CD4-positive, alpha-beta memory T cell (primary cell): ENCODE measurements at places on chromosomes 1 and 21. TPM values are rescaled to one million over a fixed set of nuclear protein-coding genes. Genes with fewer than 3 reads are reported as not detected.

Gene FABP3
- total RNA-seq: 1.2 TPM

Gene MAP1LC3C
- not detected for total RNA-seq

Gene SLAMF9
- not detected for total RNA-seq

GRCh38 chr1:232238009-232238408 lies 391.9 kb downstream of the SIPA1L2 start:
- no peak overlapping the region for H3K4me3 ChIP-seq
- no peaks in the 10 kb centered on the region for H3K36me3 ChIP-seq
- H3K4me1 ChIP-seq: no peaks in the 10 kb centered on the region
- no peak overlapping the region for H3K27ac ChIP-seq

- no peak overlapping the region for H3K27ac ChIP-seq
- H3K36me3 ChIP-seq: no peaks in the 10 kb centered on the region
- H3K27me3 ChIP-seq: no peaks in the 10 kb centered on the region
- no peaks in the 10 kb centered on the region for H3K4me1 ChIP-seq
Measured at GRCh38 chr1:168706391-168706992, 22.5 kb downstream of the DPT start.

DNA sequence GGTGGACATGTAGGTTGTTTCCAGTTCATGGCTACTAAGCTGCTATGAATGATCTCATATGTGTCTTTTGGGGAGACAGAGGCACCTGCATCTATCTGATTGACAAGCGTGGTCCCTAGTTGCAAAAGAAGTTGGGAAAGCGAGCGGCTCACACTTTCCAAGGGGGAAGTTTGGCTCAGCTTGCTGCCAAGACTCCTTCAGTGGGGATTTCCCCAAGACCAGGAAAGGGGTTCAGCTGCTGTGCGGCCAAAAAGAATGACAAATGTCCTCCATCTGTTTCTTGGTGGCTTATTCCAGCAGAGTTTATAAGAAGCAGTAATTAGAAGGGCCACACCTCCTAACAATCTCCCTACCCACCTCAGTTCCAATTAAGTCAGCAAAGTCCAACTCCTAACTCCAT lies 128.5 kb upstream of the GALNT2 start:
- no peak overlapping the region for H3K4me3 ChIP-seq
- no peak overlapping the region for H3K27ac ChIP-seq
- DNase-seq: no peak
- no peaks in the 10 kb centered on the region for H3K4me1 ChIP-seq

GRCh38 chr1:155174324-155175280 lies 953 bp downstream of the TRIM46 start:
- peak overlapping the region; percentile 87 for H3K27ac ChIP-seq
- peaks cover 26% of the 10 kb centered on the region for H3K36me3 ChIP-seq
- peak; percentile 67 for DNase-seq
- peak overlapping the region; percentile 83 for H3K4me3 ChIP-seq
- peaks cover 50% of the 10 kb centered on the region for H3K4me1 ChIP-seq

GRCh38 chr1:180805316-180805715 lies 107.4 kb upstream of the KIAA1614 start:
- H3K4me3 ChIP-seq: no peak overlapping the region
- H3K36me3 ChIP-seq: no peaks in the 10 kb centered on the region
- no peaks in the 10 kb centered on the region for H3K27me3 ChIP-seq

DNA sequence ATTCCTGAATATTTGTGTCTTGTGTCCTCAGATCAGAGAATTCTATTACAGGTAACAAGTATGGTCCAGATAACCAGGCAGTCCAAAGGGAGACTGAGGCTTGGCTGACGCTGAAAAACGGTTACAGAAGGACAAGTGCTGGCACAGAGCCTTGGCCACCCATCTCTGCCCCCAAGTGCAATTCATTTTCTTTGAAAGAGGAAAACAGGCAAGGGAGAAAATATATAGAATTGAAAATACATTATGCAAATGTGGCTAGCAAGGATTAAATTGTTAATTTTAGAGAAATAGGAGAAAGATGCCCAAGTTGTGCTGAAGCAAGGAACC lies 1.2 kb downstream of the SORT1 start:
- H3K36me3 ChIP-seq: peaks cover 10% of the 10 kb centered on the region
- DNase-seq: no peak
- peaks cover 39% of the 10 kb centered on the region for H3K27me3 ChIP-seq
- peaks cover 14% of the 10 kb centered on the region for H3K4me1 ChIP-seq

GRCh38 chr1:177907000-177907399 lies 62.9 kb downstream of the SEC16B start:
- H3K4me3 ChIP-seq: no peak overlapping the region
- no peak overlapping the region for H3K27ac ChIP-seq
- no peaks in the 10 kb centered on the region for H3K36me3 ChIP-seq
- no peaks in the 10 kb centered on the region for H3K27me3 ChIP-seq
